Fibroblast of skin of right quadriceps (primary cell): ENCODE measurements at places on chromosomes 2 and 18.

- no peak for DNase-seq
Measured at GRCh38 chr2:127953128-127953718, 67.5 kb upstream of the AMMECR1L start.

DNA sequence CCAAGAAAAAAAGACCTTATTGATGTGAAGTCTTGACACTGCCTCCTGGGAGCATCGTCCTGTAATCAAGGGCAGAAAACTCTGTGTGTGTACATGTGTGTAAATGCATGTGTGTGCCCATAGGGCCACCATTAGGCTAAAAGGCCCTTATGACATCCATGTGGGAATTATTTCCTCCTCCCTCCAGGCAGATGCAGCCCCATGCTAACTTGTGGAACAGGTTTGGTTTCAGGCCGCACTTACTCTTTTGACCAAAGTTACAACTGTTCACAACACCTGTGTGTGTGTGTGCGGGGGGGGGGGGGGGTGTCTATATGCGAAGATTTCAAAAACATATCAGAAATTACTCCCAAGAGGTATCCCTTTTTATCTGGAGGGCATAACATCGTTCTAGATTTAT, 87.4 kb upstream of the SLC14A2 start:
- no peak for DNase-seq

DNA sequence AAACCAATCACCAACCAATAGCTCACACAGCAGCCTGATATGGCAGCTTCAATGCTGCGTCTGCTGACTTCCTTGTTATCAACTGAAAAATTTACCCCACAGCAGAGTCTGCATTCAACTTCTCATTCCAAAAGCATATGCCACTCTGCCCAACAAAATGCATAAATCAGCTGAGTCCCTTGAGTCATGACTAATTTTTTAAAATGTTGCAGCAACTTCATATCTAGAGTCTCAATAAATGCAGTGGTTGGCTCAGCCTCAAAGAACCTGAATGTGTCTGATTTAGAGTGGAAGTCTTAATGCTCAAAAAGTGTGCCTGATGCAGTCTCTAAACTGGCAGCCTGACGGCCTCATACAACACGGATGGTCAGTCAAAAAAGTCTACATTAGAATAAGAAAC, 46.5 kb downstream of the FARSB start:
- peak; percentile 43 for DNase-seq

DNA sequence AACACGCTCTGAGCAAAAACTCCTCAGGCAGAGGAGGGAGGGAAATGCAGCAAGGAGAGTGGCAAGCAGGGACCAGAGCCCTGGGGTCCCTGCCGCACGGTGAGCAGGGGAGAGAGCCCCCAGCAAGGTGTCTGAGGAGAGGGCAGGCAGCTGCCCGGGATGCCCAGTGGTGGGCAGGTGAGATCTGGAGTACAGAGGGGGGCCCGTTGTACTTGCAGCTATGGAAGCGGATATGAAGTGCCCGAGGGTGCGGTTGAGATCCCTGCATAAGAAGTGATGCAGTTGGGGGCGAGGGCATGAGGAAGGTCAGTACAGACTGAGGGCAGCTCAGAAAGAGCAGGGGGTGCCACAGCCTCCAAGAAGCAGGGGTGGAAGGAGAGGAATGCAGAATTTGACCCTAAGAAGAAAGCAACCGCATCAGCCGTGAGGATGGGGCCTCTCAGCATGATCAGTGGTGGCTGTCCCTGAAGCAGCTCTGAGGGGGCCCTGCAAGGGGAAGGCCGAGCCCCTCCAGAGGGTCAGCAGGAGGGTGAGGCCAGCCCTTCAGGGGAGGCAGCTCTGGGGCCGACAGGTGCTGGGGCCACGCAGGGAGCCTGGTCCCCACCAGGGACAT, 29.4 kb downstream of the MTERF4 start:
- DNase-seq: no peak

- DNase-seq: no peak
Measured at GRCh38 chr18:59068276-59069071, 71.2 kb upstream of the SEC11C start.

- peak; percentile 40 for DNase-seq
Measured at GRCh38 chr18:2847317-2848246, 776 bp downstream of the EMILIN2 start.

DNA sequence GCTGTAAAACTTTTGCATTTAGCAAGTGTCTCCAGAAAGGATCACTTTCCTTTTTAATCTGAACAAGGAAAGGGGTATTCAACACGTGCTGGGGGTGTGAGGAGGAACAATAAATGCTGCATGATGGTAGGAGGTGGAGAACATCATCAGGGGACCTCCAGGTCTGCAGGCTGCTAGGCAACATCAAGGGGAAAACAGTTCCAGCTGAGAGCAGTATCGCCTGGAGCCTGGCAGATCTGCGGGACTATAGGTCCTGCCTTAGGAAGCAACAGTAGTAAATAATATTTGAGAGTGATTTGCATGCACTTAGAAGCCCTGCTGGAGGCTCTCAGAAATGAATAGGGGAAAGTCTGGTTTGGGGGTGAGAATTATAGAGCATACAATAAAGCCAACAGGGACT, 175.6 kb downstream of the SUCLG1 start:
- DNase-seq: no peak

DNA sequence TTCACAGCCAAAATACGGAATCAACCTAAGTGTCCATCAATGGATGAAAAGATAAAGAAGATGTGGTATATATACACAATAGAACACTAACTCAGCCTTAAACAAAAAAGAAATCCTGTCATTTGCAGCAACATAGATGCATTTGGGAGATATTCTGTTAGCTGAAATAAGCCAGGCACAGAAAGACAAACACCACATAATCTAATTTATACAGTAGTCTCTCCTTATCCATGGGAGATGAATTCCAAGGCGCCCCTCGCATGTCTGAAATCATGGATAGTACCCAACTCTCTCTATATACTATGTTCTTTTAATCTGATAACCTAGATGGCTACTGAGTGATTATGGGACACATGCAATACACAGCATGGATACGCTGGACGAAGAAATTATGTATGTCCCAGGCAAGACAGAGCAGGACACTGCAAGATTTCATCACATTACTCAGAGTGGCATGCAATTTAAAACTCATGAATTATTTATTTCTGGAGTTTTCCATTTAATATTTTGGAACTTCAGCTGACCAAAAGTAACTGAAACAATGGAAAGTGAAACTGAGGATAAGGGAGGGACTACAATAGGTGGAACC, 39.5 kb downstream of the ORC4 start:
- DNase-seq: no peak

DNA sequence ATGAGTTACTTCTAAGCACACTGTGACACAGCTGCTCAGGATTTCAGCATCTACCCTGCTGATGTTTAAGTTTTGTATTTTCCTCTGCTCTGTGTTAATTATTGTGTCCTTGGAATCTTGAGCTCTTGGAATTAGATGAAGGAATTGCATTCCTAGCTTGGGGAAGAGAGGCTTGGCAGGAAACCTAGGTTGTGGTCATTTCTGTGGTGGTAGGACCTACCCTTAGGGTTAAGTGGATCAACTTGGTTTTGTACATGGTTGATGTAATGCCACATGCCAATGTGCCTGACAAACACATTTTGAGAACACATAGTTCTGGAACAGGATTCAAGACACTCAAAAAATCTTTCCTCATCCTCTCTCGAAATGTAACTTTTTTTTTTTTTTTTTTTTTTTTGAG, 264.5 kb upstream of the MEX3C start:
- no peak for DNase-seq

- DNase-seq: no peak
Measured at GRCh38 chr18:73749304-73749703, 398.3 kb downstream of the FBXO15 start.

DNA sequence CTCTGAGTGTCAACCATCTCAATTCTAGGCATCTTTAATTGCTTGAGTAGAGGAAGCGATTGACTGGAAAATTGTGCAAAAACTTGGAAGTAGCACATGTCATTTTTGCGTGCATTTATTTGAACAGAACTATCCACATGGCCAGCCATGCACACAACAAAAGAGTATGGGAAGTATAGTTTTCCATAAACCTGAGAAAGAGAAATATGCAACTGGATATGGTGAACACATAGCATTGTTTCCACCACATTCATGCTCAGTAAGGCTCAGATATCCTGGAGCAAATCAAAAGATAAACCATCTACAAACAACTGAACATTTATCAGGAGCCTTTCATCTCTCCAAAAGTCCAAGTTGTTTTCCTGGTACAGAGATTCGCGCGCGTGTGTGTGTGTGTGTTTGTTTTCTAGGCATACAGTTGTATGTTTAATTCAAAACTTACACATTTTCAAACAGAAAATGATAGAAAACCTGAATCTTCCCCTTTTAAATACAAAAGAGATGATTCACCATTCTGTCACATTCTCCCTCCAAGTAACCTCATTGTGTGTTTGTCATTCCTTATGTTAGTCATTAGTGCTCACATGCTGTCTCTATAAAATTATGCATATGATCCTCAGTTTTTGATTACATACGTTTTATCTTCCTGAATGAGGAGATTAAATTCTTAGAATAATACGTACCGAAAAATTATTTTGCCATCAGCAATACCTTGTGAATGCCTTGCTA, 780.4 kb upstream of the NRXN1 start:
- DNase-seq: peak; percentile 72

GRCh38 chr2:106115250-106115649, 78.9 kb downstream of the UXS1 start:
- DNase-seq: peak; percentile 78

GRCh38 chr2:216619411-216620393, 13.5 kb upstream of the IGFBP2 start:
- peak; percentile 82 for DNase-seq

DNA sequence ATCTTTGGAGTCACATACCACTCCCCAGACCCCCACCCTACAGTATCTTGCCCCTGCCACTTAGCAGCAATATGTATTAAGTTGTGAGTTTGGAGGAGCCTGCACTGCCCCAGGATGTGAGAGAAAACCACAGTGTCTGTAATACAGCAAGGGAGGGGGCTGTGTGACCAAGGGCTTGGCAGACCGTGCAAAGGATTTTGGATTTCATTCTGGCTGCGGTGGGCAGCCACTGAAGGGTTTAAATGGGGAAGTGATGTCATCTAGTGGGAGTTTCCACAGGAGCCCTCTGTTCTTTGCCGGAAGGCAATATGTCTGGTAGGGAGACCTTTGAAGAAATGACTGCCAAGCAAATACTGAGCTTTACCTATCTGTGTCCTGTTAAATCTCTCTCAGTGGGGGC, 202.4 kb downstream of the FHOD3 start:
- DNase-seq: no peak

GRCh38 chr18:12863687-12864216, 20.3 kb downstream of the PTPN2 start:
- no peak for DNase-seq

- DNase-seq: no peak
Measured at GRCh38 chr2:119023534-119023933, 81.5 kb downstream of the MARCO start.

- no peak for DNase-seq
Measured at GRCh38 chr2:80300954-80301353, 3.6 kb downstream of the LRRTM1 start.

DNA sequence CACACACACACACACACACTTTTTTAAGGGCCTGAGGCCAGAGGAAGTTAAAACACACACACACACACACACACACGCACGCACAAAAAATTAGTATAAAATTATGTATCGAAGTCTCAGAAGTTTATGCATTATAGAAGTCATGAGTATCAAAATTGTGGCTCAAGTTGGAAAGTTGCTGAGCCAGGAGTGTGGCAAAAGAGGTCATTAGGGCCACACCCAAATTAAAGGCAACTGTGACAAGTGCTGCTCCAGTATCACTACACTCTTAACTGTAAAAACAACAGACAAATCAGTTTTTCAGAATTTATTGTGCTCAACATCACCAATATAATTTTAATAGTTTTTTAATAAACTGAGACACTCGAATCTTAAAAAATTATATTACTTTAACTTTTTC, 36.9 kb downstream of the YWHAQ start:
- DNase-seq: no peak

GRCh38 chr2:55107436-55107835, 57.2 kb upstream of the RTN4 start:
- peak; percentile 60 for DNase-seq

GRCh38 chr2:198913394-198914152, 544.2 kb downstream of the SATB2 start:
- DNase-seq: peak; percentile 7

DNA sequence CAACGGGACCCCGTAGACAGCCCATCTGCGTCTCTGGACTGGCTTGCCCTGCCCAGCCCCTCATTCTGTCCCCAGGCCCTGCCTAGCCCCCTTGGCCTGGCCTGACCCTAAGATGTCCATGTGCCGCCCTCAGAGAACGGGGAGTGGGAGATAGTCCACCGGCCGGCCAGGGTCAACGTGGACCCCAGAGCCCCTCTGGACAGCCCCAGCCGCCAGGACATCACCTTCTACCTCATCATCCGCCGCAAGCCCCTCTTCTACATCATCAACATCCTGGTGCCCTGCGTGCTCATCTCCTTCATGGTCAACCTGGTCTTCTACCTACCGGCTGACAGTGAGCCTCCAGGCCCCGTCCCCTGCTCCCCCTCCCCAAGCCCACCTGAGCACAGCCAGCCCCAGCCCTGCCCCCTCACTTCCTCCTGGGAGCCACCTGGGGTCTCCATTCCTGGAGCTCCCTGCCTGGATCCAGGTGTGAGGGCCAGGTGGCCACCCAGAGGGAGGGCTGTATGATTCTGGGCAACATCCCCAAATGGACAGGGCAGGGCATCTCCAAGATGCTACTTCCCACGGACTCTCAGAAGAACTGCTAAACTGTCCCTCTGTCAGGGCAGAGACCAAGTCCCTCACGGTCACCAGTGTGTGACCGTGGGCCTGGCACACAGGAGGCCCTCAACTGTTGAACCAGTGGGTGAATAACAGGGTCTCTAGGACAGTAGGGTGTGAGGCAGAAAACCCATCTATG, 4.0 kb downstream of the CHRND start:
- DNase-seq: no peak

DNA sequence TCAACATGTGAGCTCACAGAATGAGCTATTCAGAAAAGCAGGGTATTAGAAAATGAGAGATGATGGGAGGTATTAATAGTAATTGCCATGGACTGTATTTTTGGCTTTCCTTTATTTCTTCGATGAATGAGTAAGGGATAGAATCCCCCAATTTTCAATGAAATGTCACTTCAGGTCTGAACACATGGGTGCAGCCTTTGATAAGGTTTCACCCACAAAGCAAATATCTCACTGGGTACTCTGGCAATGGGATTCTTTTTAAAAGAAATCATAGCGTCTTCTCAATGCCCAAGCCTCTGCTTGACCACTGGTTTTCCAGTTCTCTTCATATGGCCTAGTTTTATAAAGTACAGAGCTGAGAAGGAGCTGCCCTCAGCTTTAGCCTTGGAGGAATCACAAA, 610.5 kb upstream of the FANCL start:
- no peak for DNase-seq

- no peak for DNase-seq
Measured at GRCh38 chr2:239945751-239946561, 79.2 kb downstream of the NDUFA10 start.

DNA sequence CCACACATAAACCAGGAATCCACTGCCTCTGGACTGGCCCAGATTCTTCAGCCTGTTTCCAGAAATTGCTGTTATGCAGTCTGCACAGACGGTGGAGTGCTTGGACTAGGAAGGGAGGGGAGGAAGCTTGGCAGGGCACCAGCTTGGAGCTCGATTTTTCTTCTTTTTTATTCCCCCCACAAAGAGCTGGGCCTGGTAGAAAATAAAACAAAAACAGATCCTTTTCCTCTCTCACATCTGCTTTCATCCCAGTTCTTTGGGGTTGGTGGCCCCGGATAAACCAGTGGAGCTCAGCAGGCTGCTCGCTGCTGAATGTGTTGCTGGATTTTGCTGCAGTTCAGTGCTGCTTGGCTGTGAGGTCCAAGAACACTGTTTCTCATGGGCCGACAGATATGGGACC, 16.0 kb downstream of the LRRTM1 start:
- peak; percentile 17 for DNase-seq

- DNase-seq: peak; percentile 33
Measured at GRCh38 chr18:56702946-56703345, 51.8 kb downstream of the WDR7 start.
